K562 (cell line): ENCODE measurements at places on chromosomes 16 and 17.
A peak's percentile ranks its signal among the peaks of the same experiment; 100 is the strongest.

DNA sequence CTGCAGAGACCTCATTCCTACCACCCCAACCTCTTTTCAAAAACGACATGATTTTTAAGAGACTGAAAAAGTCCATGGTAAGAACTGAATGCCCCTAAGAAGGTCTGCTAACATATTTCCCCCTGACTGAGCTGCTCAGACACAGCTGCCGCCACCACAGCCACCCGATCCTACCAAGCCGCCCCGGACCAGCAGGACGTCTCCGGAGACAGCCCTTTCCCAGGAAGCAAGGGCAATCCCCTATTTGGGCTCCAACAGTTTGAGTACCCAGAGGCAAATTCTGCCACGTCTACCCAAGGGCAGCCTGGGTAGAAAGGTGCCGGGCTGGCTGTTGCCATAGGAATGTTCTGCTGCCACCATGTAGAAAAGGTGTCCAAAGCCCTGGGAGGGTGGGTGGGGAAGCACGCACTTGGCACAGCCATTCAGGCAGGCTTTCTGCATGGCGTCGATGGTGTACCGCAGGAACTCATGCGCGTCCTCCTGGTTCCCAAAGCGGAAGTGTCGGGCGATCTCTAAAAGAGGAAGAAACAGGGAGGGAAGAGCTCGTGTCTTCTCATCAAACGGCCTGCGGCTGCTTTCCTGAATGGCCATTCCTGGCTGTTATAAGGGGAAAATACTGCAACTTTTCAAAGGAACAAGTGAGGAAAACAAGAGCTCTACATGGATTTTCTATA, 13.6 kb downstream of the USP36 start:
- no peak for DNase-seq

DNA sequence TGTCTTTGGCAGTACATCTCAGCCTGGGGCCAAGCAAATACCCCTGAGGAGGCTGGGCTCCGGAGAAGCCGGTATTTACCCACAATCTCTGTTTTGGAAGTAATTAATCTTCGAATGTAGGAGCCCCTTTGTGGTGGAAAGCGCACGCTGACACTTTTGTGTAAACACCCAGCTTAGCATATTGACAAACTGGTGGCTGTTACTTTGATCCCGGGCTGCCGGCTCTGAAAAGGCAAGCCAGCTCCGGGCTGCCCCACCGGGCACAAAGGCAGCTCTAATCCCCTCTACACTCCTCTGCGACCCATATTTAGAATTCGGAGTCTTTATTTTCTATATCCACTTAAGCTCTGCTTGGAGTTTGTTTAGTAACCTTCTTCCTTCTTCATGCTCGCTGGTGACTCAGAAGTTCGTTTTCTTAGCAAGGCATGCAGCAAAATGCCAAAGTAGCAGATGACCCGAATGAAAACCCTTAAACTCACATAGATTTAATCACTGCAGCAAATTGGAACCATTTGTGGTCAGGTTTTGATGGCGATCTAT, 144.0 kb upstream of the IRX3 start:
- DNase-seq, result no peak

DNA sequence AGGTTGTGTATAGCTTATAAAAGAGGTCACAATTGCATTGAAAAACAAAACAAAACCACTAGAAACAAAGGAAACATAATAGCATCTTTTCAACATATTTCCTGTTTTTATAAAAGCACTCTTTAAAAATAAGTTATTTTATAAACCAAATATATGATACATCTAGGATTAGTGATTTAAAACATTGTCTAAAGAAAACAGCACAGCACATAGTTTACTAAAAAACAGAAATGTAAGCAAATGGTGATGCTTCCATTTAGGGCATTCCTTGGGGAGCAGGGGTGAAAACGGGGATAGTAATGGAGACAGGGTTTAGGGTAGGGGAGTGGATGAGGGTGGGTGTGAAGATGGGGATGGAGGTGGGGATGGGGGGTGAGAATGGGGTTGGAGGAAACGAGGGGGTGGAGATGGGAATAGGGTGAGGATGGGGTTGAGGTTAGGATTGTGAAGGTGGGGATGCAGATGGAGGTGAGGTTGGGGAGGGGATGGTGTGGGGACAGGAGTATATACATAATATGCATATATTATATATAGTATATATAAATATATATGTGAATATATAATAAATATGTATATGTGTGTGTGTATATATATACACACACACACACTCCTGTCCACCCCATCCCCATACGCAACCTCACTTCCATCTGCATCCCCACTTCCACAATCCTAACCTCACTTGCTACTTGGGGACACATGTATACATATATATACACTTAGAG, 1519.5 kb downstream of the CDH11 start:
- no peak for DNase-seq

- DNase-seq, result no peak
These were observed 60.4 kb downstream of the PGS1 start for GRCh38 chr17:78438694-78439325.

DNA sequence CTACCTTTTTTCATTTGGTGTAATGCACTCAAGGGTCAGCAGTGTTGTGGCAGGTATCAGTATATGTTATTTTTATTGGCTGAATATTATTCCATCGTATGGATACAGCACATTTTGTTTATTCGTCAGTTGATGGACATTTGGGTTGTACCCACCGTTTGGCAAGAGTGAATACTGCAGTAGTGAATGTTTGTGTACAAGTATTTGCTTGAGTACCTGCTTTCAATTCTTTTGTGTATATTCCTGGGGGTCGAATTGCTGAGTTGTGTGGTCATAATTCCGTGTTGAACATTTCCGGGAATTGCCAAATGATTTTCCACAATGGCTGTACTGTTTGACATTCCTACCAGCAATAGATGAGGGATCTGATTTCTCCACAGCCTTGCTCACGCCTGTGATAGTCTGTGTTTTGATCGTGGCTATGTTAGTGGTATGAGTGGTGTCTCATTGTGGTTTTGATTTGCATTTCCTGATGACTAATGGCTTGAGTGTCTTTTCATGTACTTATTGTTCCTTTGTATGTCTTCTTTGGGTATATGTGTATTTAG, 108.4 kb downstream of the OR1D5 start:
- DNase-seq, result no peak

- no peak for DNase-seq
These were observed 27.4 kb upstream of the KDM6B start for GRCh38 chr17:7806587-7806986.

- no peak for DNase-seq
These were observed 389.6 kb upstream of the DYNLRB2 start for GRCh38 chr16:80150978-80151721.

GRCh38 chr17:12859520-12859919, 70.2 kb downstream of the ARHGAP44 start:
- no peak for DNase-seq

DNA sequence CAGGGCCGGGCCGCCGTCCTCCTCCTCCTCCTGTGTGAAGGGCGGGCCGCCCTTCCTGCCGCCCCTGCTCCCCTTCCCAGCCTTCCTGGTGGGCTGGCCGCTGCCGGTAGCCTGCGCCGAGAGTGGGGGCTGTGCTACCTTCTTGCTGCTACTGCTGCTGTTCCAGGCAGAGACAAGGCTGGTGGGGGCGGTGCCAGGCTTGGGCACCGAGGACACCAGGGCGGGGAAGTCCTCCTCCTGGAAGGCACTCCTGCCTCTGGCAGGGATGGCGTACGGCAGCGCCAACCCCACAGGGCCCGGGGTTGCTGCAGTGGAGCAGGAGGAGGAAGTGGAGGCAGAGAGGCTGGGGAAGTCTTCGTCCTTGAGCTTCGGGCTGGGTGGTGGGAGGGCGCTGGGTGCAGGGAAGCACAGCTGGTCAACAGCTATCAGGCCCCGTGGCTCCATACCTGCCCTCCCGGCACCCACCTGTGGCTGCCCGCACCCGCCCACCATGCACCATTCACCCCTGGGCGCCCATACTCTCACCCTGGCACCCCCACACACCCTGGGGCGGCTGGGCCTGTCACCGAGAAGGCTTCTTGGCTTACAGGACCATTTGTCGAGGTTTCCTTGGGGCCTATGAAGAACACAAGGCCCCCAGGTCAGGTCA, 9.6 kb downstream of the ZNF598 start:
- no peak for DNase-seq

DNA sequence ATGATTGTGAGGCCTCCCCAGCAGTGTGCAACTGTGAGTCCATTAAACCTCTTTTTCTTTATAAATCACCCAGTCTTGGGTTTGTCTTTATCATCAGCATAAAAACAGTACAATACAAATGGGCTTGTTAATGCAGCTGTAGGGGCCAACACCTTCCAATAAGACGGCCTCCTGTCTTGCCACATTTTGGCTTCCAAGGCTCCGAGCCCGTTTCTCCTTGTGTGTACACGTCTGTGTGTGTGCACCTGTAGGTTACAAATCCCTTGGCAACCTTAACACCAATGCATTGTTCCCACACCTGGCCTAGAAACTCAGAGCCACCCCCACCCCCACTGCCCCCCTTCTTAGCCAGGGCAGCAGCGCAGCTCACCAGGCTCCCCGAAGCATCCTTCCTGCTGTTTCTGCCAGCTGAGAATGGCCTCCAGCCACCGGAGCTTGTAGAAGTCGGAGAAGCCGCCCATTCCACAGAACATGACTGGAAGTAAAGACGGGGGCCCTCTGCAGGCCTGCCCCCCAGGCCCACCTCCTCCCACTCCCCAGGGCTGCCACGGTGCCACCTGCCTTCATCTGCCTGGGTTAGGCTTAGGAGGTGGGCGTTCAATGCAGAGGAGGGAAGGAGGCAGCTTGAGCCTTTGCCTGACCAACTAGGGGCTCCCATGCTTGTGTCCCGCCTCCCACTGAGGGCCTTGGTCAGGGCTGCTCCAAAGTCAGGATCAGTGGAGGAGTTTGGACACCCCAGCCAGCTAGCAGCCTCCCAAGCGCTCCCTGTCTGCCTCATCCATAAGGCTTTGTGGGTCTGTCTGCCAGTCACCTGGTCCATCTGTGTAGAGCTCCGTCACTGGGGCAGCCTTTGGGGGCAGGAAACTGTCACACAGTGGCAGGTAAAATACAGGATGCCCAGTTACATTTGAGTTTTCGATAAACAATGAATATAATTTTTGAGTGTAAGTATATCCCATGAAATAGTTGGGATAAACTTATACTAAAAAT, 10.6 kb downstream of the C16orf89 start:
- peak; percentile 5 for DNase-seq

DNA sequence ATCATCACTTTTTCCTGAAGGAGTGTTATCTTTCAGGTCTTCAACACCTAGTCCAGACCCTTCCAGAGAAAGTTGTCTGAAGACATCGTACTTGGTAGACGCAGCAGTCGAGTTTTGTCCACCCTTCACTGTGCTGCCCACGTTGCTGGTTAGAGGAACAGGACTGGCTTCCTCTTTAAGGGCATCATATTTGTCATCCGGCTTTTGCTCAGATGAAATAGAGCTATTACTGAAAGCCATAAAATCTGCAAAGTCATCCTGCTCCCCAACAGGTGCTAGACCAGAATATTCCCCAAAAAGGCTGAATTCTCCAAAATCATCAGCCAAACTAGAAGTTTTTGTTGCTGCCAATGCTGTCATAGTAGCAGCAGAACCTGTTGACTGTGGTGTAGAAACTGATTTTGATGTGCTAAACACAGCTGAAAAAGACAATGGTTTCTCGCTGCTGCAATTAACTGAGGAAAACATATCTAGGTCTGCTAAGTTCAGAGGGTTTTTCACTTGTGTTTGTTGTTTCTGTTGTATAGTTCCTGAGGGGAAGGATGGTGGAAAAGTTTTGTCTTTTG, 55.7 kb downstream of the SYNRG start:
- DNase-seq, result no peak

DNA sequence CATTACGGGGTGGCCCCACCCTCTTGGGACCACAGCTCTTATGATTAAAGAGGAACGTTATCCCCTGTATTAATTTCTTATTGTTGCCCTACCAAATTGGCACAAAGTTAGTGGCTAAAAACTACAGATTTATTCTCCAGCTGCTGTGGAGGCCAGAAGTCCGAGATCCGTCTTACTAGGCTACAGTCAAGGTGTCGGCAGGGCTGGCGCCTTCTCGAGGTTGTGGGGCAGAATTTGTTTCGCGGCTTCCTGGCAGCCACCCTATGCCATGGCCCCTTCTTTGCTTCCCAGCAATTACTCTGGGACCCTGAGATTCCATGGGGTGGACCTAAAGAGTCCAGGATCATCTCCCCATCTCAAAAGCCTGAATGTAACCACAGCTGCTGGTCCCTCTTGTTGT, 263.4 kb downstream of the CPPED1 start:
- DNase-seq, result no peak

GRCh38 chr16:4323071-4323844, 7.4 kb downstream of the GLIS2 start:
- DNase-seq, result no peak

DNA sequence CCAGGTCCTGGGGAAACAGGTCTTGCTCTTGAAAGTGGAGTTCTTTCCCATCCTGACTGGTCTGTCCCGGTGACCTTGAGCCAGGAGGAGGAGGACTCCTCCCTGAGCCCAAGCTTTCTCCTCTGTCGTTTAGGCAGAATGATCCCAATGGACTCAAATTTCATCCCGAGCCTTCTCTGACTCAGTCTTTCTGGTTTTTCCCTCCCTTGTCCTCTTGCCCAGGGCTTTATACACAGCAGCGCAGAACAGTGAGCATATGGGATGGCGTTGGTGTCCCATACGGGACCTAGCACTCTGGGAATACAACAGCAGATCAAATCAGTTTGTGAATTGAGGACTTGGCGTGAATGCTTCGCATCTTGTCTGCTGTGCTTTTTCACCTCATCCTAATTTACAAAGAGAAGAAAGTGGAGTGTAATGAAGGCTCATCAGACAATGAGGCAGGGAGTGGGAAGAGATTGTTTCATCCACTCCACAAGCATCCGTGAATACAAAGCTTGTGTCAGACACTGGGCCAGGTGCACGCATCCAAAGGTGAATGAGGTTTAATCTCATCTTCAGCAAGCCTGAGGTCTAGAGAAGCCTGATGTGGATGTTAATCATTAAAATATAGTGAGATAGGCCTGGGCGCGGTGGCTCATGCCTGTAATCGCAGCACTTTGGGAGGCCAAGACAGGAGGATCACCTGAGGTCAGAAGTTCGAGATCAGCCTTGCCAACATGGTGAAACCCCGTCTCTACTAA, 1.1 kb upstream of the XYLT1 start:
- no peak for DNase-seq

GRCh38 chr16:65758620-65759019, 607.9 kb upstream of the CDH5 start:
- no peak for DNase-seq

- DNase-seq, result no peak
These were observed 8.4 kb upstream of the MTSS2 start for GRCh38 chr16:70694088-70694867.

DNA sequence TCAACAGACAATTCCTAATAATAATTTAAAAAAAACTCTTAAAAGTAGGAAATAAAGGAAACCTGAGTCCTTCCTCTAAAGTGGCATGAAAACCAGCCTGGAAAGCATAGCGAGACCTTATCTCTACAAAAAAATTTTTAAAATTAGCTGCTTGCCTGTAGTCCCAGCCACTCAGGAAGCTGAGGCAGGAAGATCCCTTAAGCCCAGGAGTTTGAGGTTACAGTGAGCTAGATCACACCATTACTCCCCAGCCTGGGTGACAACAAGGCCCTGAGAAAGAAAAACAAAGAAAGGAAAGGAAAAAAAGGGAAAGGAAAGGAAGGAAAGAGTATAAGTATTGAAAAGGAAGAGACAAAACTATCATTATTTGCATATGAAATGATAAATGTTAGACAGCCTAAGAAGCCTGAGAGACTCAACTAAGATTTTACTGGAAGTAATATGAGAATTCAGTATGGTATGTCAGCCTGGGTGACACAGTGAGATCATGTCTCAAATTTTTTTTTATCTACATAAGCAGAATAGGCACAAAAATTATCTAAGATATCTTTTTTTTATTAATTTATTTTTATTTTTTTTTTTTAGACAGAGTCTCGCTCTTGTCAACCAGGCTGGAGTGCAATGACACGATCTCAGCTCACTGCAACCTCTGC, 113.0 kb downstream of the GOSR1 start:
- no peak for DNase-seq
